ENCODE measurements at places on chromosomes 7 and 10.

GRCh38 chr7:137151041-137151689 is 192.4 kb downstream of the PTN start:
- no peak for DNase-seq

GRCh38 chr7:2114052-2114451 is 118.7 kb downstream of the MAD1L1 start:
- DNase-seq = no peak

DNA sequence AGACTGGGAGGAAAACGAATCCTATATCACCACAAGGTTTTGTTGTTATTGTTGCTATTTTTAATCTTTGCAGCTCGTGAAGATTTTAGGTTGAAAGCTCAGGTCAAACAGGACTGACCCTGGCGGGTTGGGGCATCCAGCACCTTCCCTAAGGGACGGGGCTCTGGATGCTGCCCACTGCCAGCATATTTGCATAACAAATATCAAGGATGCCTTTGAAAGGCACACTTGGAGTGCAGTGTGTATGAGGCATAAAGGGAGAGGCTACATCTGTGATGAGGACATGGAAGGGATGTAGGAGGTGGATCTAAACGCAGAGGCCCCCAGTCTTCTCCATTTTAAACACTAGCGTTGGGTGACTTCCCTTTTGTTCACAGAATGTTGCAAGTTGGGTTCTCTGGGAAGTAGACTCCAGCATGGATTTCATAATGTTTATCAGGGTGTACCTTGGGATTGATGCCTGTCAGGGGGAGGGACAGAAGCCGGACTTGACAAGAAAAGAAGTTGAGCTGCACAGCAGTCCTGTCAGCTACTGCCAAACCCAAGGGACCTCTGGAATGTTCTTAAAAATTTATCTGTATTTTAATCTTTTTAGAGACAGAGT is 181.1 kb upstream of the IMMP2L start:
- no peak for DNase-seq

- no peak for DNase-seq
Observed at GRCh38 chr10:13784067-13784466, 197.3 kb downstream of the PRPF18 start.

GRCh38 chr7:137927386-137927785 is 74.5 kb downstream of the CREB3L2 start:
- no peak for DNase-seq

DNA sequence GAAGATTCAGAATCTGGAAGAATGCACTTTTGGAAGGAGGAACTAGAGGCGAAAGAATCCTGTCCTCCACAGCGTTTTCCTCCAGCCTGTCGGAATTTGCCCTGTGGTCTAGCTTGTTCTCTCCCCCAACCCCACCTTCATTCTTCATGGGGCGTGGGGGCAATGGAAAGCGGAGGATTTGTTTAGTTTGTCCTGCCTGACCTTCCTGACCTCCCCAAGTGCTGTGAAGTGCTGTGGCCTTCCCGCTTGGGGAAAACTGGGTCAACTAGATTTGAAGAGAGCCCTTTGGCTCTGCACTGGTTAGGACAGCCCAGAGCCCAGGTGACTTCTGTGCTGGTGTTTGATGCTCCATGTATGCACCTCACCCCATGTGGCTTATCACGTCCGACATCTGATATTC is 49.1 kb downstream of the GATA3 start:
- no peak for DNase-seq

DNA sequence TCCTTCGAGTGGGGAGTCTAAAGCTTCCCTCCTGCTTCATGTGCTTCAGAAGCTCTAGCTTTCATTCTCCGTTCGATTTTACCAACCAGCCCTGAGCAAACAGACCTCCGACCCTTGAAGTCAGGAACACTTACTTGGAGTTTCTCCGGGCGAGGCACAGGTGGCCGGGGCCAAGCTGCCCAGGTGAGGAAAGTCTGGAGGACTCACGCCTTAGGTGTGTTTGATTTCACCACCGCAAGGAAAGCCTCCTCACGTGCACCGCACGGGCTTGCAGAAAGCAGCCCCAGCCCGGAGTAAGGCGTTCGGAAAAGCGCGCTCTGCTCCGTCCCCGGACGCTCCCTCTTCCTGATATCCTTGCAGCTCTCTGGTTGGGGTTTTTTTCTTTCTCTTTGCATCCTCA is 30.1 kb upstream of the CNPY1 start:
- no peak for DNase-seq

DNA sequence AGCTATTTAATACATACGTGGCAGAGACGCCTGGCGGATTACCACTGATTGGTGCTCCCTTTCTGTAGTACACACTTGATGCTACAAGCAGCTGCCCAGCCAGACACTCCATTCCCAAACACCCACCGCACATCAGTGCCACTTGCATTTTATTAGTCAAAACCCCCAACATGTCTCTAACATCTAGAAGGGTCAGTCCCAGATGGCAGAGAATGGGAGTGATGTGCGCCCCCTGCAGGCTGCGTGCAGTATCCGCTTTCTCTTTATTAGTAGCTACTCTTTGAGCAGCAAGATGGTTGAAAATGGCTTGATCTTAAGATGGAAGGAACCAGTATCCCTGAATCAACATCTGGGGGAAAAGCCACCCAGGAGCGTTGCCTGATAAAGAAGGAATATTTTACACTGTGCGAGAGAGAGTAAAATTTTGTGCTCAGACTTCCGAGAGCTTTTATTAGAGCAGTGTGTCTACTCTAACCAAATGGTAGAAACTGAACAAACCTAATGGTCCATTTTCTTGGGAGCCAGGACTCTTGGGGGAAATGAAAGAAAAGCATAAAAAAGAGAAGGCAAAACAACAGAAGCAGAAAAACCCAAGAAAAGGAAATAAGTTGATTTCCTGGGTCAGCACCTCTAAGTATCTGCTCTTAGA is 78.3 kb downstream of the ST8SIA6 start:
- DNase-seq = peak; percentile 11

Measured in stimulated activated CD8-positive, alpha-beta memory T cell treated with anti-CD3 and anti-CD28 coated beads, Interleukin-7, amount 100 ng/mL, for 48 hours (primary cell).